ENCODE measurements at places on chromosomes 13 and 19.

DNA sequence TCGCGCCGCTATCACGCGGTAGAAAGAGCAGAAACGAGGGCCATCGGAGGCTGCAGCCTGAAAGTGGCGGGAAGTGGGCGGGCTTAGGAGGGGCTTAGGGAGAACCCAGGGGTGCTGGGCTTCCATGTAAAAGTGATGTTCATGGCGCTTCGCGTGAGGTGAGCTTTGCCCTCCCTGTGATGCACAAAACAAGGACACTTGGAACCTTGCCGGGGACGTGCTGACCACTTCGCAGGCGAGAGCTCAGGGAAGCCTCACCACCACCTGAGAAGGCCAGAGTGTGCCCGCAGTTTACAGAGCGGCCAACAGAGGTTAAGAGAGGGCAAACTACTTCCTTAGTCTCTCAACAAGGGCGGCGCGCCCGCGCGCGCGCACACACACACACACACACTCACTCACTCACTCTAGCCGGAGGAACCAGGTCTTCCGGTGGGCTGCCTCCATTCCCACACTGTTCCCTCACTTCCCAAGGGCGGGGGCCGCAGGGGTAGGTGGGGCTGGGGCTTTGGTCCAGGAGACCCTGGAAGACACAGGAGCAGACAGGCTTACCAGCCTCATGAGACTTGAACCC lies 651 bp downstream of the GAPDHS start:
- DNase-seq, result no peak

GRCh38 chr19:17522988-17523872 lies 11.8 kb downstream of the PGLS start:
- no peak for DNase-seq

GRCh38 chr19:1407528-1408299 lies at the start of gene DAZAP1:
Gene DAZAP1, plus strand, starts transcription at chr19:1407586. Its CDS starts 188 bp downstream, at chr19:1407774.
- no peak for DNase-seq

DNA sequence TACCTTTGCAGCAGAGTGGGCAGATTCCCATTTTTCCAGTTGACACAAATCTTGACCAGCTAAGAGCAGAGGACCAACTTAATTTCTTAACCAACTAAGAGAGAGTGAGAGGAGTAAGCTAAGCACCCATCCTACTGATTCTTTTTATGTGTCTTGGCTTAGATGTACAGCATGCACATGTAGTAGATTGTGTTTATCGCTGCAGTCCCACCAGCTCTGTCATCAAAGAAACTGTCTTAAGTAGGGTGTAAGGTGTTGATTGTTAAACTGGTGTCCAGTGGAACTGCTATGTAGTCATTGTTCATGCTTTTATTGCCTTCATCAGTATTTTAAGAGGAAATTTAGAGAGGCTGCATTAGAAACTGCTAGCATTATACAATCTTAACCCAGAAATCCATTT lies 9.0 kb upstream of the UFM1 start:
- no peak for DNase-seq

- DNase-seq, result no peak
These were observed 6.6 kb upstream of the SIGLEC12 start for GRCh38 chr19:51508059-51508733.

DNA sequence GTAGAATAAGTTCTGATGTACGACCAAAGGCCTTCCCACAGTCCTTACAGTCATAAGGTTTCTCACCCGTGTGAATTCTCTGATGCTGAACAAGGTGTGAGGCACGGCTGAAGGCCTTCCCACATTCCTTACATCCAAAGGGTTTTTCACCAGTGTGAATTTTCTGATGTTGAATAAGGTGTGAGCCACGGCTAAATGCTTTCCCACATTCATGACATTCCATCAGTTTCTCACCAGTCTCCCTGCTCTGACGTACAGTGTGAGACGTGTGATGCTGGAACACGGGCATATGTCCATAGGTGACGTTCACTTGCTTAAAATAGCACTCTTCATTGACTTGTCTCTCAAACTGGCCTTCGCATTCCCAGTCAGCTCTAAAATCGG lies 31.0 kb upstream of the COX7A1 start:
- no peak for DNase-seq

DNA sequence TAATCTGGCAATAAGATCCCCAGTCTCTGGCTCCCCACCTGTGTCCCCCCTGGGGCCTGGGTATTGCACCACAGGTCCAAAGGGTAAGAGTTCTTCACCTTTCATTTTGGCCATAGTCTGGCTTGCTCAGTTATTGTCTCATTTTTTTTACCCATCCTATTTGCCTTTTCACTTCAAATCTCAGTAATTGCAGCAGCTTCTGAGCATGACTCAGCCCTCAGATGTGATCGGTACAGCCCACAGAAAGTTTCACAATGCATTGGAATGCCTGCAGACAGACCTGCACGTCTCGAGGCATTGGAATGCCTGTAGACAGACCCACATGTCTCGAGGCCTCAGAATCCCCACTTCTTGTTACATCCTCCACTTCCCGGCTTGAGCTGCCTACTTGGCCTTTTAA lies 173.6 kb downstream of the NUFIP1 start:
- peak; percentile 86 for DNase-seq

- no peak for DNase-seq
These were observed 453 bp downstream of the ZNF256 start for GRCh38 chr19:57947088-57947418.

- no peak for DNase-seq
These were observed 68.1 kb upstream of the KLF12 start for GRCh38 chr13:74202129-74202813.

DNA sequence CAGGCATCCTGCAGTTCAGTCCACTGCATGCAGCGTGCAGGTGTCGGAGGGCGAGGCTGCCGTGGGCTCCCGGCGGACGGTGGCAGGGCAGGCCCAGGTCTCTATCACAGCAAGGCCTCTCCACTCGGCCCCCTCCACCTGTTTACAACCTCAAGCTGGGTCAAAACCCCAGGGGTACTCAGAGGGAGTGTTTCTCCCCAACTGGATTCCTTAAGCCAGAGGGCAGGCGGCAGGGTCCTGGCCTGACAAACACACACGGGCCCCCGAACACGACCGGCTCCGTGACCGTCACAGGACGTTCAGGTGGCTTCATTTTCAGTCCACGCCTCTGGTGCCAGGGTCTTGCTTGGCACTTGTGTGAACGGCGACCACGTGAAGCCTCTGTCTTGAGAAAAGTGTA lies 23.5 kb downstream of the RASA3 start:
- DNase-seq, result no peak

DNA sequence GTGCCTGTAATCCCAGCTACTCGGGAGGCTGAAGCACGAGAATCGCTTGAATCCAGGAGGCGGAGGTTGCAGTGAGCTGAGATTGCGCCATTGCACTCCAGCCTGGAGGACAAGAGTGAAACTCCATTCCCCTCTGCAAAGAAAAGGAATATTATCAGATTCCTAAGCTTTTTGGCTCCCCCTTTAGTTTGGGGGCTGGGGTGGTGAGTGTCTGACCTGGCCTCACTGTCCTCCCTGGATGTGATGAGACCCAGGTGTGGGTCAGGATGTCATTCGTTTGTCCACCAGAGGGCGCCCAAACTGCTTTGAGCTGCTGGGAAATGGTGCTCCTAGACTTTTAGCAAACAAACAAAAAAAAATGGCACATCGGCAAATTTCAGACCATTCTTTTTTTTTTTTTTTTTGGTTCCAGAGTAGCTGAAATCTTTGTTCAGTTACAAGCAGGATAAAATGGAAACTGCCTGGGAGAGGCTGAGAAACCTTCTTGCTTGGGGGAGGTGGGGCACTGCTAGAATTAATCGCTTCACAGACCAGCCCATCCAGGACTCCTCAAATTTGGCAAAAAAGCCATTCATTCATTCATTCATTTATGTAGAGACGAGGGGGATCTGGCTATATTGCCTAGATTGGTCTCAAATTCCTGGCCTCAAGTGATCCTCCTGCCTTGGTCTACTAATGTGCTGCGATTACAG lies 29.4 kb downstream of the SPC24 start:
- peak; percentile 69 for DNase-seq

GRCh38 chr13:113245849-113246796 lies 36.7 kb downstream of the CUL4A start:
- DNase-seq, result peak; percentile 29

DNA sequence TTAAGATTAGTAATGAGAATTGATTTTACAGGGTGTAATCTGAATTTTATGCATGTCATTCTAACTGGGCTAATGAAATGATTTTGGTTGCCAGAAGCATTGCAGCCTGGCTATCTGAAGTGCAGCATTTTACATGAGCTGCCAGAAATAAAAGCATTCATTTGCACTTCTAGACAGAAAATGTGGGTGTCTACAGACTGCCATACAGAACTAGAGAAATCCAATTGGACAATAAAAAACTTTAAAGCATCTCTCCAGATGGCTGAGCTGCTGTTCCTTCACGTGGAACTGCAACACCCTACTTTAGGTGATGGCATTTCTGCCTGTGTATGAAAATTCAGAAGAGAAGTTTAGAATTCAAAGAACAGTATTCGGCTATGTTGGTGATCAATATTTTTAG lies 450.1 kb upstream of the SLITRK1 start:
- DNase-seq, result no peak

DNA sequence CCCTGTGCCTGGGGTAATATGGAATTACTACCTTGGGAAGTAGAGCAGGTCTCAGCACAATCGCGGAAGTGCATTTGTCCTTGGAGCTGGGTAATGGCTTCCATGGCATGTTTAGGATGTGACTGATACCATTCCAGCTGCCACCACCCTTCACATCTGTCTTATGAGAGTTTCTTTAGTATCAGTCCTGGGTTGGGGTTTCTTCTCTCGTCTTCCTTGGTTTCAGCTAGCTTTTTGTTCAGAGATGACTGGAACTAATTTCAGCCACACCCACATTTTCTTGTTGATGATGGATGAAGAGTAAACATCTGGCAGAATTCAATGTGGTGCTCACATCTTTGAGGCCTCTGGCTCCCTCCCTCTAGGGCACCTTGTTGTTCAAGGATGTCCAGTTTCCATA lies 212.9 kb upstream of the SOX21 start:
- no peak for DNase-seq

GRCh38 chr19:17483605-17484002 lies 13.3 kb downstream of the SLC27A1 start:
- DNase-seq, result no peak

DNA sequence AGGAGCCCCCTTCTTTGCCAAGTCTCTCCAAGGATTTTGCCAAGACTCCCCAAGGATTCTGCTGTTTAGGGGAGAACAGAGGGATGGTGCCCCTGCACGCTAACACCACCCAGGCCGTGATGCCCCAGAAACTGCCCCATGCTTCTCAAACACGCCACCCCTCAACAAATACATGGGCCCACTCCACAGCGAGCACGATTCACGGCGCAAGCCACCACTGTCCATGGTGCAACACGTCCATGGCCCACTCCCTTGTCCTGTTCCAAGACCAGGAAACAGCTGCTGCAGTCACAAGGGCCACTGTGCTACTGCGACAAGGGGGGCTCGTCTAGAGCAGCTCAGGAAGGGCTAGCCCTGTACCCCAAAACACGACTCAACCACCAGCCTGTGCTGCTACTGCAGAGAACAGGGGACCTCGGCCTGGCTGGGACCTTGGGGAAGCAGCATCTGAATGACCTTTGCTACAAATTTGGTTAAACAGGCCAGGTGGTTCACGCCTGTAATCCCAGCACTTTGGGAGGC lies 36.5 kb upstream of the ISYNA1 start:
- no peak for DNase-seq

DNA sequence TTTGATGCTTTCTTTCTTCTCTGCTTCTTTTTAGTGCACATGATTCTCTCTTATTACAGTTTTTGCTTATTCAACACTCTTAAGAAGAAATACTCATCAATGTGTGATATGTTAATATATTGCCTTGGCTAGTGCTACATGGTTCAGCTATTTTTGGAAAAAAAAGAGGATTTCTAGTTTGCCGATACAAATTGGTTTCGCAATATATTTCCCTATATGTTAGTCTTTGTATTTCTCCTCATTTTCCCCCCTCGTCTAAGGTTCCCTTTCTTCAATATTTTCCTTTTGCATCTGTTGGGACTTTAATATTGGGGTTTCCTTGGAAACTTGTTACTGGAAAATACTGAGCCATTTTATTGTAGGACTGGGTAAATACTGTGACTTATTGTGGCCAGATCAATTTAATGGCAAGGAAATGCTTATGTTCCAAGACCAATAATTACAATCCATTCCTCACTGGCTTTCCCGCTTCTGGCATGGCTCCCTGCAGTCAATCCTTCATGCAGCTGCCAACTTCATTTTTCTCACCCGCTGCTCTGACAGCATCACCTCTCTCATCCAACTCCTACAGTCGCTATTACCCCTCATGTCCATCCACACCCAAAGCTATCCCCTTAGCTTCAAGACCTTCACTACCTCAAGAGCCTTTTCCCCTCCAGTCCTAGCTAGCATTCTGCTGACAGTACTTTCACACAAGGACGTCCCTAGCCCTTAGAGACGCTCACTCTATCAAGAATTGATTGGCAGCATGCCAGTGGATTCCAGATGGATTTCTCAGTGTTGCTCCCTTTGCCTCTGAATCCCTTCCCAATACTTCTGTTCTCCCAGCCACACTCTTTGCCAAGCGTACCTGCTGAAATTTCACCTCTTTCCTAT lies 280.1 kb upstream of the TMTC4 start:
- no peak for DNase-seq

DNA sequence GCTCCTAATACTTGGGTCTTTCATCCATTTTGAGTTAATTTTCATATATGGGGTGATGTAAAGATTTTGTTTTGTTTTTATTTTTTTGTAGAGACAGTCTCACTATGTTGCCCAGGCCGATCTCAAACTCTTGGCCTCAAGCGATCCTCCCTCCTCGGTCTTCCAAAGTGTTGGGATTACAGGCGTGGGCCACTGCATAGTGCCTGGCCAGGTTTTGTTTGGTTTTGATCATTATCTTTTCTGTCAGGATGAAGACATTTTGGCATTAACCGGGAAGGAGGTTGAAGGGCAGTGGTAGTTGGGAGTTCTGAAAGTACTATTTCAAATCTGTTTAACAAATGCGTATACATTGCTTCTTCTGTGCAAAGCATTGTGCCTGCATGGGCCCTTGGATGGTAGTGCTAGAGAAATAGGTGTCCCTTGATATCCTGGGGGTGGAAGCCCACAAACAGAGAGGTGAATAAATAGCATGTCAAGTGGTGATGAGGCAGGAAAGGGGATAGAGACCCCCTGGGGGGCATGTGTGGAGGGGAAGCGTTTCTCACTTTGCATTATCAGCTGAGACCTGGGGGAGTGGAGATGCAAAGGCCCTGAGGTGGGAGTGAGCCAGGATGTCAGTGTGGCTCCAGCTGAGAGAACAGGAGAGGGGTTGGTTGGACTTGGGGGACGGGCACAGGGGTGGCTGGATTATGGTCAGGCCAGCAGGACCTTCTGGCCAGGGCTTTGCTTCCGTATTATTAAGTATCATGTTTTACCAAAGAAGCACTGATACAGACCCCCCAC lies 41.4 kb downstream of the GATAD2A start:
- DNase-seq, result no peak

- no peak for DNase-seq
These were observed 23.5 kb downstream of the CARM1 start for GRCh38 chr19:10894911-10895213.

GRCh38 chr13:80100636-80101035 lies 240.3 kb downstream of the SPRY2 start:
- no peak for DNase-seq
